Bronchial epithelial cell (primary cell): ENCODE measurements at places on chromosomes 5 and 9. TPM values are rescaled to one million over a fixed set of nuclear protein-coding genes. Genes with fewer than 3 reads are reported as not detected.

DNA sequence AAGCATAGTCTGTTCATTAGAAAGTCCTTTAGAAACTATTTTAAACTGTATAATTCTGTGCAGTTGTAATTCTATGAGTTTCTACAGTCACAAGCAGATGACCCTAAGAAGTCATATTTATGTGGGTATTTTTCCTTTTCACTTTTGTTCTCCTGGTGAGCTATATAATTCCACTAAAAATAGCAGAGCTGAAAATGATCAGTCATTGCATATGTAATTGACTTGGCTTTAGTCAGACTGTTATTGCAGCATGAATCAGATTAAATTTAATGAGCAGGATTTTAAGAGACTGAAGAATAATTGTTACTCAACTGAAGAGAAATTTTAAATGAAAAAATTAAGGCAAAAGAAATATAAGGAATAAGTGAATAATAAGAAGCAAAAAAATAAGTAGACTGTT is 108.5 kb downstream of the MTREX start:
- no peak for DNase-seq

- peak; percentile 4 for DNase-seq
Observed at GRCh38 chr5:154575546-154576428, 97.8 kb upstream of the HAND1 start.

- DNase-seq, result no peak
Observed at GRCh38 chr5:139839918-139840317, 44.3 kb downstream of the PSD2 start.

- DNase-seq, result no peak
Observed at GRCh38 chr5:118722122-118723020, 266.0 kb downstream of the DTWD2 start.

- DNase-seq, result no peak
Observed at GRCh38 chr9:132541870-132542830, 40.3 kb upstream of the BARHL1 start.

DNA sequence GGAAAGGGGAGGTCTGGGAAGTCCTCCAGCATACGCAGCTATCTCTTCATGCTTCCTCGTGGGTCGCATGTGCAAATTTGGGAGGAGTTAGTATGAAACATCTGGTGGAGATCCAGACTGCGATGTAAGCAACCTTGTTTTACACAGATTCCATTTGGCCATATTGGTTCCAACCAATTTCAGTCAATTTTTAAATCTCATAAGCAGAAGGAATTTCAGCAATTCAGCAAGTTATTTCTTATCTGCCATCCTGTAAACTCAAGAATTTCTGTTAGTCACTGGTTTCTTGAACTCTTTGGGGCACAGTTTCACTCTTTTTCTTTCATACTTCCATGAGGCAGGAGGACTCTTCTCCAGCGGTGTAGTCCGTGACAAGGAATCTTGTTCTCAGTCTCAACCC is 130.4 kb upstream of the CLINT1 start:
- DNase-seq, result no peak

- DNase-seq, result no peak
Observed at GRCh38 chr9:95215336-95215898, 102.1 kb downstream of the FANCC start.

DNA sequence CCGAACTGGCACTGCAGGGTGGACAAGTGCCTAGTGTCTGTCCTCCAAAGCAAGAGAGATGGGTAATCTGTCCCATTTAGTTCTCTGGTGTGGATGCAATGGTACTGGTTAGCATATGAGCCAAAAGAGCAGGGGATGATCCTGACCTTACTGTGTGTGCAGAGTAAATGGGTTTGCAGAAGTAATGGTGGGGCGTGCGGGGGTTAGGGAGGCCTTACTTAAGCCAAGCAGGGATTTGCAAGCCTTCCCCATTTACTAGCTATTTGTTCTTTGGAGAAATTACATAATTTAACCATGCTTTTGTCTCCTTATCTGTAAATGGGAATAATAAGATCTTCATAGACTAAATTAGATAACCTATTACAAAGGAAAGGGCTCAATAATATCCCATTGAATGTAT is 19.9 kb upstream of the LCP2 start:
- no peak for DNase-seq

DNA sequence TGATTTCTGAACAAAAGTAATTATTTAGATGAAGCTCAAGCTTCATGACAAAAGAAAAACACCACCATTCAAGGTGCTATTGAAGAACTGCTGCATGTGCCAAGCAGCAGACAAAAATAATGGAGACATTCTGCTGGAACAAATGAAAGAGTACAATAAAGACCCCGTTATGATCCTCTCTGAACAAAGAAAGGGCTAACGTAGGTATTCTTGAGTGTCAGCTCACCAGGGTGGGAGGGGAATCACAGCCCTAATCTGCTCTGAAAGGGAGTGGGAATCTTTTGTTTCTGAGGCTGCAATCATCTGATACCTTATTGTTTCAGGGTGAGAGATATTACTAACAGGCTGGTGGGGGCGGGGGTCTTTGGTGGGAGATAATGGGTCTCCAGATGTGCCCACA is 15.4 kb downstream of the CEMIP2 start:
- no peak for DNase-seq

DNA sequence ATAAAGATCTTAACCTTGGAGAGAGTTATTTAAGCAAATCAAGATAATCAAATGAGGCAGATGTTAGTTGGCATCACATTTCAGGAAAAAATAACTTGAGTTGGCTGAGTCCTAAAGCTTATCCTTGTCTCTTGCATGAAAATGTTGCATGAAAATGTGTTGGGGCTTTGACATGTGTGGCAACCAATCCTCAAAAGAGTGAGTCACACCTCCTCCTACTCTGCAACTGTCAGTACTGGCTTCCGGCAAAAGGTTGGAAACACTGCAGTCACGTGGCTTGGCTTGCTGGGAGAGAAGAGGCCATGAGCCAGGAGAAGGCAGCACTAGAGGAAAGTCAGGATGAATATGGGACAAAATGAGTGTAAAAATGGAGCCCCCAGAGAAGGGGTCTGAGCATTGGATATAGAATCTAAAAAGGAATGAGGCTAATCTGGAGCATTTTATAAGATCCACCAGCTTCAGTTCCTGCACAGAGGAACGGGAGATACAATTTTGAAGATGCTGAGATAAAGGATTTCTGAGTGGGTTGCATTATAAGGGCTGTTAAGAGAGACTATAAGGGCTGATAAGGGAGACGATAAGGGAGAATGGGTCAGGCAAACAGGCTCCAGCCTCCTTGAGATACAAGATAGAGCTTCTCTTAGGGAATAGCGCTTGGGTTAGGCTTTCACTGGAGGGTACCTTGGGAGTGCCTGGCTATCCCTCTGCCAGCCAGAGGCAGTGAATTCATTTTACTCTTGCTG is 43.1 kb downstream of the SPATA31D1 start:
- DNase-seq, result peak; percentile 86

GRCh38 chr5:64149268-64149667 is 16.4 kb upstream of the RNF180 start:
- DNase-seq, result no peak

DNA sequence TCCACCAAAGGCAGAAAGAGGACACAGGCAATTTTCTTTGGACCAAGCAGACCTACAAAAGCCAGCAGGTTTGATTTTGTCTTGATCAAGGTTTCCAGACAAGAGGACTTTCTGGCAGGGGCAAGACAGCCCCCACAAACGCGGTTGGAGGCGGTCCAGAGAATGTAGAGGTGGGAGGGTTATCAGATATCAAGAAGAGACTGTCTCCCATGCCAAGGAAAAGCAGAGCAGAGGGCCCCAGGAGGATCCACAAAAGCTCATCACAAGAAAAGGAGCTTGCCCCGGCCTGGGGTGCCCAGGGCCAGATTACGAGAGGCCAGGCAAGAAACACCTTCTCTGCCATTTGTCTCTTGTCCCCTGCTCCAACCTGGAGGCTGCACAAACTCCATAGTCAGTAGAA is 538.9 kb downstream of the BNC2 start:
- DNase-seq, result no peak

- DNase-seq, result peak; percentile 27
Observed at GRCh38 chr9:15824310-15824709, 271.5 kb downstream of the CCDC171 start.

- DNase-seq, result no peak
Observed at GRCh38 chr9:127081250-127082185, 40.9 kb downstream of the ANGPTL2 start.

DNA sequence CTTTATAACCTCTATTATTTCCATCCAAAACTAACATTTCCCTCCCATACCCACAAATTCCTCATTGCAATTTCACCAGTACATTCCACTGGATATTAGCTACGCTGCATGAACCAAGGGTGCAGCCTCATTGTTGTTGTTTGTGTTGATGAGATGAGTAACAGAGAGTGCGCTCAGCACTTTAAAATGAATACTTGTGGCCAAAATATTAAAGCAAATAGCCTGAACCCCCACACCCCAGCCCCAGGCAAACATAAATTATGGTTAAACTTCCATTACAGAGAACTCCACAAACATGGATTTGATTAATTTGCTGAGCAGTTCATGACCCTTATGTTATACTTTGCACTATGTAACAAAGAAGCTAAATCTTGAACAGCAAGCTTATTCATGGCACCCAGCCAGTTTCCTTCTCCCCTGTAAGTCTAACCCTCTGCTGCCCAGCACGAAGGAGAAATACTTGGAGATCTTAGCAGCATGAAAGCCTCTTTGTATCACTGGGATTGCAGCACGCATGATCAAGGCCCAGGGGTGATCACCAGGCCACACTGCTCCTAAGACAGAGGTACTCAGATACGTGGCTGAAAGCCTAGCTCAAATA is 205.0 kb downstream of the DOCK8 start:
- DNase-seq, result peak; percentile 53

GRCh38 chr9:136695435-136695895 is 8.2 kb upstream of the AGPAT2 start:
- peak; percentile 40 for DNase-seq

DNA sequence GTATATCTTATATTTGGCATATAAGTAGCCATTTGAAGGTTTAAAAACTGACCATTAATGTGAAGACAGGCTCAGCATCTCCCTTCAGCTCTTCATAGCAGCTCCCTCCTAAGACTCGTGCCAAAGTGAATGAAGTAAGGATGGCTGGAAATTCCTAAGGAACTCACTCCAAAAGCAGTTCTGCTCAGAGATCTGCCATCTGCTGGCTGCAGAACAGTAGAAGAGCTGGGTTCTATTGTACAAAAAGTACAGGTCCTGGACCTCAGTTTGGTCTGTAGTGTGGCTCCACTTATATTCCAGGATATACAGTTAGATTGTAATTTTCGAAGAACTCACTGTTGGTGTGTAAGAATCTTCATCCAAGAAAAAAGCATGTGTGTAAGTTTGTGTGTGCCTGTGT is 104.9 kb upstream of the RUSC2 start:
- DNase-seq, result peak; percentile 27

DNA sequence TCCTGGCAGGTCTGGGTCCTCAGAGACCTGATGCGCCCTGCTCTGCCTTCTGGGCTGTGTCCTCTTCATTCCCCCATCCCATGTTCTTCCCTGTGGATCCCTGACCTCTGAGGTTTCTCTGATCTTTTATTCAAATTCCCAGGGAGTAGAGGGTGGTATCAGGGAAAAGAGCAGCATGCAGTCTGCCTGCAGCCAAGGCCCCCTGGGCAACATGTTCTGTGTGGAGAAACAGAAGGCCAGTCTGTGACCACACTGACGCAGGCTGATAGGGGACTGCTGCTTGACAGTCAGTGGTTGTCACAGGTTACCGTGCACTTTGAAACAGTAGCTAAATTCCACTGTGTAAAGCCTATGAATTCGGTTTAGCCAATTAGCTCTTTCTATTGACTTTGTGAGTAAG is 156.6 kb upstream of the IRX2 start:
- no peak for DNase-seq

DNA sequence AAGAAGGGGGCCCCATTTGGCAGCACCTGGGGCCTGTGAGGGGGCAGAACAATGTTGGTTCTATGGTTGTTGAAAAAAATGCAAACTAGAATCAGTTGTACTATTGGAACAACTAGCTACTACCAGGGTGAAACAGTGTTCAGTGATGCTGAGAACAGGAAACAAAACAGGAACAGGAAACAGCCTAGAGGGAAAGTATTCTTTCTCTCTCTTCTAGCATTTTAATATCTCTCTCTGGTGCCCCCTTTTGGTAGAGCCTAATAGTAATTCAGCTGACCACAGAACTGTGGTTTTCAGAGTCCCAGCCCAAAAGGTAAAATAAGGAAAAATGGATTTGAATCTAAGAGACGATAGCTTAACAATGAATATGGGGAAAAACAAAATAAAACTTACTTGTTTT is 138.0 kb upstream of the KCNN2 start:
- peak; percentile 1 for DNase-seq

GRCh38 chr9:68997666-68998065 is 16.2 kb downstream of the PRKACG start:
- no peak for DNase-seq

- DNase-seq, result peak; percentile 25
Observed at GRCh38 chr9:19232823-19233194, 2.3 kb downstream of the DENND4C start.

DNA sequence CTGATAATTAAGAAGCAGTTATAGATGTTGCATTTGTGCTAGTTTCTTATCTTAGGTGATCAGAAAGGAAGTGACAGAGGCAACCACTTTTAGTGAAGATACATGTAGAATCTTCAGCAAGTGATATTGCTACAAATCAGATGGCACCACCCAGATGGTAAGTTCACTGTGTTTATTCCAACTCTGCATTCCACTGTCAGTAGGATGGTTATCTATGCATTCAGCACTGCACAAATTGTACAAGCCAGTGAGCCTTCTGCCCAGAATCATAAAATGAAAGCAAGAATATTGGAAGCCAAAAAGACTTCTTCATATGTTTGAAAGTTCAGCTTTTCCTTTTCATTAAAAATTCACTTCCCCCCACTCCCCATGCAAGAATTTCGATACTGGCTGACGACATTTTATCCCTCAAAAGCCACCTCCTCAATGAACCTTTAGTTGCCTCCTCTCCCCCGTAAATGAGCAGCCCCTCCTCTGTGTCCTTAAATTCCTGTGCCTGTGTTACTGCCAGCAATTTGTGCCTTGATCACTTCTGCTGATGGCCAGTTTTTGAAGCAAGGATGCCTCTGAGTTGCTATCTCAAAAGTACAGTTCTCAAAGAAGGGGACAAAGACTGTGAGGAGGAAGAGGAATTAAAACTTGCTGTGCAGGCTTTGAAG is 91.6 kb downstream of the ZSWIM6 start:
- DNase-seq, result no peak

GRCh38 chr9:135744333-135745070 is 42.5 kb downstream of the KCNT1 start:
- DNase-seq, result no peak

DNA sequence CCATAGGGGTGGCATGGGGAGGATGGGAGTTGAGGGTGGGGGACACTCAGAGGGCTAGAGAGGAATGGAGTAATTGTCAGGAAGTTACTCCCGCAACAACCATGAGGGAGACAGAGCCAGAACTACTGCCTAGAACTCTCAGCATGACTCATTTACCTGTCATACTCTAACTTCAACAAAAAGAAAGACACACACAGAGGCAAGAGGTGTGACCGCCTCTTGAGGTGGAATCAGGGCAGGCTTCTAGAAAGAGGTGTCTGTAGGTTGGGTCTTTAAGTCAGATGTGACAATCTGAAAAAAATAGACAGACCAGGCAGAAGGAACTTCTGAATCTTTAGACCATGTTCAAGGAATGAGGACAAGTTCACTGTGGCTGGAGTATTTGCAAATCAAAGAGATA is 73.4 kb downstream of the GABBR2 start:
- DNase-seq, result peak; percentile 90

Gene PPIC
- 43.5 and 45.0 TPM in 2 replicates for total RNA-seq

Gene ANKRD55
- not detected in 2 replicates for total RNA-seq

Gene PCDHGB3
- total RNA-seq, result under 0.01 and 0.77 TPM in 2 replicates

Gene PHAX
- 39.7 and 56.9 TPM in 2 replicates for total RNA-seq

Gene ABCA1
- 34.2 and 40.6 TPM in 2 replicates for total RNA-seq

Gene IFNW1
- total RNA-seq, result not detected in 2 replicates

Gene CCNJL
- total RNA-seq, result 4.2 and 4.4 TPM in 2 replicates

Gene COL23A1
- 0.13 and 0.26 TPM in 2 replicates for total RNA-seq

Gene LCP2
- not detected in 2 replicates for total RNA-seq

Gene ARSI
- 5.4 and 5.8 TPM in 2 replicates for total RNA-seq

Gene POMT1
- total RNA-seq, result 13.7 and 16.3 TPM in 2 replicates
